NCI-H510A (cell line): ENCODE measurements at places on chromosomes 4 and X.
A peak's percentile ranks its signal among the peaks of the same experiment; 100 is the strongest.

DNA sequence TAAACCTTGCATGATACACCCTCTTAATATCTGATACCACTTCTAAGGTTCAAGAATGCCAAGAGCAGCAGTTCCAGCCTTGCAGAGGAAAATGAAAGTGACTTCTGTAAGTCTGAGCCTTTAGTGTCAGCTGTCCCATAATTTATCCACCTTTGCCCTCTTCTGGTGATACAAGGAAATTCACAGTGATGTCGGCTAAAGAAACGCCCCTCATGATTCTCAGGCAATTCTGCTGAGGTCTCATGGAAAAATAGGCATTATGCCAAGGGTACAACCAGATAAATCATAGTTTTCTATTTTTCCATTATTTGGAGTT lies 172.2 kb upstream of the CXCL13 start:
- peak; percentile 45 for DNase-seq

DNA sequence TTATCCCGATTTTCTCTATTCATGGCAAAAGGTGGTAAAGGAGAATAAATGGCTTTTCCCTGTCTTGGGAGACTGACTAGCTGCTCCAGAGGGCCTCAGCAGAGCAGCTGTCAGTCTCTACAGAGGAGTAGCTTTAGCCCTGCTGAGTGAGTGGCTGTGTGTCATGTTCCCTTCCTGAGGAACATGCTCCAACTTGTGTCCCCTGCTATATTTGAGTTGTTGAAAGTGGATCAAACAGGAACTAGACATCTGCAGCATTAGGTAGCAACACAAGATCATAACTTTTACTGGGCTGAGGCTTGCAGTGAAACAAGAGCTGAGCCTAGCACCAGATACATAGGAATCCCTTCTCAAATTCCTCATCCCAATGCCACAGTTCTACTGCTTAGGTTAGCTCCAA lies 26.7 kb upstream of the PLAC1 start:
- DNase-seq = no peak

GRCh38 chr4:56026596-56026995 lies 77.9 kb downstream of the CEP135 start:
- DNase-seq = no peak

DNA sequence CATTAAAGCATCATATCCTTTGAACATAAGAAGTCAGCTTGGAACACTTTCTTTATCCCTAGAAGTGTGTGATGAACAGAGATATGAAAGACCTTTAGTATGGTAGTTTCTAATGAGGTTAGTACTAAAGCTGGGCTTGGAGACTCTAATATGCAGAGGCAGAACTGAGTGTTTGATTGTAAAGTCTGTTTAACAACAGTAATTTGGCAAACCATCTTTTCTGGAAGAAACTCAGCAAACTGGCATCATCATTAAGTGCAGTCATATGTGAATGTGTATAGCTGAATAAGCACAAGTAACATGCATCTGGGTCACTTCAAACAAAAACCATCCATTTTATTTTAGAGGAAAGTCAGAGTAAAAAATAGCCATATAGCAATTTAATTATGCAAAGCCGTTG lies 385.9 kb upstream of the MAD2L1 start:
- no peak for DNase-seq

- no peak for DNase-seq
Measured at GRCh38 chr4:7530082-7530481, 95.4 kb upstream of the PSAPL1 start.

DNA sequence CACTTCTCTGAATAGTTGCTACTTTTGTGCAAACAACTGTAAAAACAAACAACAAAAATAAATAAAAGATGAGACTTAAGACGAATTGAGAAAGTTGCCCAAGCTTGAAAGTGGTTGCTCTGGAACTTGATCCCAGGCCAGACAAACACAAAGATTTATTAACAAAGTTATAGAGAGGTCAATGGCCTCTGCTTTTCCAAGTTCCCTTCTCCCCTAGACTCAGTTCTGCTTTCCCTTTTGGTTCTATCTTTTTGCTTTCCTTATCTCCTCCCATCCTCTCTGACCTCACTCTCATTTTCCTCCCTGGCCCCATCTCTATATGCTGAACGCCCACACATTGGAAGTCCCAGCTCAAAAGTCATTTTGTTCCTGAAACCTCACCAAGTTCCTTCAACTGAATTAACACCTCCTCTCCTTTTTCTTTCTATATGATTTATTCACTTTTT lies 82.7 kb downstream of the MXRA5 start:
- no peak for DNase-seq
